ENCODE measurements at places on chromosomes 3 and 15.

GRCh38 chr3:171685116-171685895, 125.0 kb downstream of the PLD1 start:
- DNase-seq: no peak

- no peak for DNase-seq
Observed at GRCh38 chr3:22141769-22142168, 390.8 kb upstream of the ZNF385D start.

- DNase-seq: no peak
Observed at GRCh38 chr3:188244395-188244861, 90.5 kb downstream of the LPP start.

DNA sequence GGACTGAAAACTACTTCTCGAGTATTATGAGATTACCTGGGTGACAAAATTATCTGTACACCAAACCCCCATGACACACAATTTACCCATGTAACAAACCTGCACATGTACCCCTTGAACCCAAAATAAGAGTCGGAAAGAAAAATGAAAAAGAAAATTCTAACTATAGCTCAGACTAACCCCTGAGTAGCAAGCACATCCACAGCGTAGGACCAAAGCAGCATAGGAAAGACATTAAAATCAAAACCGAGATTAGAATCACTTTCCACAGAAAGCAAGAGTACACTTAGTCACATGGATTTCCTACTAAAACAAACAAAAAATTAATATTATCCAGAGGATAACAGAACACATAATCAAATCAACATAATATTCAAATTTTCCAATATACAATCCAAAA, 6.3 kb upstream of the PIK3CA start:
- no peak for DNase-seq

- DNase-seq: no peak
Observed at GRCh38 chr15:32933236-32933635, 215.4 kb downstream of the GREM1 start.

DNA sequence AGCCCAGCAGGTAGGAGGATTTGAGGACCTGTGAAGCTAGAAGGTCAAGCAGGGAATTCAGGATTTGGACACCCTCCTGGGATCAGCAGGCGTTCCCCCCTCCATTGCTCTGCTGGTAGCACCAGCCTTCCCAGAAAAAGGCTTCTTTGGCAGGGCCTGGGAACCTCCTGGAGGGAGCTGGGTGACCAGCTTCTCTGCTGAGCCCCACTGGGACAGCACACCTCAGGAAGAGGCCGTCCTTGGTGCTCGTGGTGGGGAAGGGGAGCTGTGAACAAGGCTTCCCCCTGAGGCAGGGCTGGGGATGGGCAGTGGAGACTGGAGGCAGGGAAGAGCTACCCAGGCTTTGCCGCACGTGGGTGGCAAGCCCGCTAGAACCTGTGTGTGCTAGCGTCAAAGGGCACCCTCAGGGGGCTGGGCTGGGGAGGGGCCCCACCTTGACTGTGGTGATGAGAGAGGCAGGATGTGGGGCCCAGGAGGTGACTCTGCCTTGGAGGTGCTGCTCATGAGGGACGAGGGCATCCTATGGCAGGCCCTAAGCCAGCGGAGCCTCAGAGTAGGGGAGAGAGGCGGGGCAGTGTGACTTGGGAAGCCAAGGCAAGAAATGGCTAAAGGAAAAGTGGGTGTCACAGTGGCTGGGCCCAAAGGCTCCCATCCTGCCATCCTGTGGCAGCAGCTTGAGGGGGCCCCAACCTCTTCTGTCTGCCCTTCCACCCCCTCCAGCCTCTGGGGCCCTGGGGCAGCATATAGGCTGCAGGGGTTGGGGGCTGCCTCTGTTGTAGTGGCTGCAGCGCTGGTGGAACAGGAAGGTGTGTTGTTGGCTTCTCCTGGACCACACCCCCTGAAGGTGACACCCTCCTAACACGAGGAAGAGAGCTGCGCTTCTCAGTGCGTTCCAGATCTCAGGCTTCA, 20.7 kb downstream of the KLF13 start:
- no peak for DNase-seq

DNA sequence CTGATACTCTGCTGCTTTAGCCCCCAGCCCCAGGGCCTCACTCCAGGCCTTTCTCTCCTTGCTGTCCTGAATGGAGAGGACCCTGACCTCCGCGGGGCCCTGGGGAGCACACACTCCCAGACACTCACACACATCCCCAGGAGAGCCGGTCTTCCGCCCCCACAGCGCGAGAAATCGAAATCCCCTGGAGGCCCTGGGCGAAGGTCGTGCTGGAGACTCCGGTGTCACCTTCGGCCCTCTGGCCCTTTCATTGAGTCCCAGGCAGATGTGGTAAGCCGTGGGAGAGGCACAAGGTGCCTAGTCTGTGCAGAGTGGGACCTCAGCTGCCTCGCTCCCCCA, 848 bp upstream of the GOLGA8B start:
- no peak for DNase-seq

- DNase-seq: no peak
Observed at GRCh38 chr15:63324770-63325169, 47.4 kb downstream of the APH1B start.

- no peak for DNase-seq
Observed at GRCh38 chr3:197305854-197306253, 7.4 kb upstream of the DLG1 start.

DNA sequence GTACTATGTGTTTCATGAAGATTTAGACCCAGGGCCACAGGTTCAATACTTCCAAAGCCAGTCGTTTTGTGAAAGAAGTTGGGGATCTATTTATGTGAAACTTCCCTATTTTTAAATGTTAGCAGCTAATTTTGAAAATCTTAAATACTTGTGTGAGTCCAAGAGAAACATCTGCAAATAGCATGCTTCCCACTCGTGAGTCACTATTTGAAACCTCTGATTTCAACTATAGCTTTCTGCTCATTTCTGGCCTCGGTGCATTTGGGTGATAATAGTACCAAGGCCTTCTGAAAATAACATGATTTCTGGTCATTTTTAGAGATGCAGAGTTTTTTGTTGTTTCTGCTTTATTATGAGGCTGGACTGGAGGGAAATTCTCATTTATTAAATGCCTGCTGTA, 110.0 kb downstream of the OPA1 start:
- DNase-seq: no peak

GRCh38 chr3:61872077-61872706, 310.8 kb downstream of the PTPRG start:
- DNase-seq: no peak

GRCh38 chr15:35460616-35461015, 85.3 kb downstream of the DPH6 start:
- no peak for DNase-seq

- DNase-seq: no peak
Observed at GRCh38 chr15:90360746-90361145, 8.7 kb downstream of the ZNF774 start.

GRCh38 chr3:20401253-20401652, 215.2 kb upstream of the SGO1 start:
- no peak for DNase-seq

DNA sequence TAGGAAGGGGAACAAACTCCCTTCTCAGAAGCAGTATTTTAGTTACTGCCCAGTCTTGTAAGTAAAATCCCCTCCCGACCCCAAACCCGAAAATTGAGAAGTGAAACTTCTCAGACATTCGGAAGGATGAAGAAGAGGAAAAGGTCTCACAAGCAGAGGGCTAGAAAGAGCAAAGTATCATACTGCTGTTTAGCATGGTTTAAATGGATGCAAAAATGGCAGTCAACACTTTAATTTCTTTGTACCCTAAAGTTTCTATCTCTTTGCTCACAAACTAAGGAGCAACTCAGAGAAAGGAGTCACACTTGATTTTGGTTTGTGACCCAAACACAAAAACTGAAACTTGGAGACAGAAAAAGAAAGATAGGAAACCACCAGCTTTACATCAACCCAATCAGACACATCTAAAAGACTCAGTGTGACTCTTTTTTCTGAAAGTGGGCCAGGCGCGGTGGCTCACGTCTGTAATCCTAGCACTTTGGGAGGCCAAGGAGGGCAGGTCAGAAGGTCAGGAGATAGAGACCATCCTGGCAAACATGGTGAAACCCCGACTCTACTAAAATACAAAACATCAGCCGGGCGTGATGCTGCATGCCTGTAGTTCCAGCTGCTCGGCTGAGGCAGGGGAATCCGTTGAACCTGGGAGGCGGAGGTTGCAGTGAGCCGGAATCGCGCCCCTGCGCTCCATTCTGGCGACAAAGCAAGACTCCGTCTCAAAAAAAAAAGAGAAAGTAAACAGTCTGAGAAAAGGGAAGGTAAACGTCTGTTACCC, 63.2 kb upstream of the ATP11B start:
- DNase-seq: no peak

DNA sequence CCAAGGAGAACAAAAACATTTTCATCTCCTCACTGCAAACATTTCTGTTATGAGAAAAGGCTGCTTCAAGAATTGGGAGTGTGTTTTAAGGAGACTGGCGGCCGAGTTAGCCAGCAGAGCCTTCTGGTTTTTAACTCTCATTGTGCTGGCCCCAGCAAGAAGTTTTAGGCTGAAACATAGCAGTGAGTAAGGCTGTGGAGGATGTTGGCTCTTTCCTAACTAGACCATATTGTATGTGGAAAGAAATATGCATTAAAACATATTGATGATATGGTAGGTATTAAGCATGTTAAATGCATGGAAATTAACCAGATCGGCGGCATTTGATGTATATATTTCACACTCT, 90.7 kb downstream of the TIGIT start:
- no peak for DNase-seq

GRCh38 chr3:18124501-18124900, 300.6 kb downstream of the SATB1 start:
- no peak for DNase-seq

- no peak for DNase-seq
Observed at GRCh38 chr3:63961891-63962290, 49.7 kb upstream of the SCAANT1 start.

DNA sequence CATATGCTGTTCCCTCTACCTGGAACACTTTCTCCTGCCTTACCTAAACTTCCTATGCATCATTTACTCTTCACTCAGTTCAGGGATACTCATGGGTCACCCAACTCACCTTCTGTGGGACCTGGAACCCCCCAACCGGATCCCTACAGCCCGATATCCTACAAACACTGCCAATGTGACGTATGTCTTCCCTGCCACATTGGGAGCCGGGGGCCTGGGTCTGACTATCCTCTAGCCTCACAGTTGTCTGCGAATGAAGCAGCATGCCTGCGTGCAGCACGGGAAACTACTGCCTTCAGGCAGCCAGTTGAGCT, 405 bp downstream of the NPRL2 start:
- DNase-seq: no peak

GRCh38 chr3:133408961-133409360, 9.1 kb downstream of the BFSP2 start:
- no peak for DNase-seq

DNA sequence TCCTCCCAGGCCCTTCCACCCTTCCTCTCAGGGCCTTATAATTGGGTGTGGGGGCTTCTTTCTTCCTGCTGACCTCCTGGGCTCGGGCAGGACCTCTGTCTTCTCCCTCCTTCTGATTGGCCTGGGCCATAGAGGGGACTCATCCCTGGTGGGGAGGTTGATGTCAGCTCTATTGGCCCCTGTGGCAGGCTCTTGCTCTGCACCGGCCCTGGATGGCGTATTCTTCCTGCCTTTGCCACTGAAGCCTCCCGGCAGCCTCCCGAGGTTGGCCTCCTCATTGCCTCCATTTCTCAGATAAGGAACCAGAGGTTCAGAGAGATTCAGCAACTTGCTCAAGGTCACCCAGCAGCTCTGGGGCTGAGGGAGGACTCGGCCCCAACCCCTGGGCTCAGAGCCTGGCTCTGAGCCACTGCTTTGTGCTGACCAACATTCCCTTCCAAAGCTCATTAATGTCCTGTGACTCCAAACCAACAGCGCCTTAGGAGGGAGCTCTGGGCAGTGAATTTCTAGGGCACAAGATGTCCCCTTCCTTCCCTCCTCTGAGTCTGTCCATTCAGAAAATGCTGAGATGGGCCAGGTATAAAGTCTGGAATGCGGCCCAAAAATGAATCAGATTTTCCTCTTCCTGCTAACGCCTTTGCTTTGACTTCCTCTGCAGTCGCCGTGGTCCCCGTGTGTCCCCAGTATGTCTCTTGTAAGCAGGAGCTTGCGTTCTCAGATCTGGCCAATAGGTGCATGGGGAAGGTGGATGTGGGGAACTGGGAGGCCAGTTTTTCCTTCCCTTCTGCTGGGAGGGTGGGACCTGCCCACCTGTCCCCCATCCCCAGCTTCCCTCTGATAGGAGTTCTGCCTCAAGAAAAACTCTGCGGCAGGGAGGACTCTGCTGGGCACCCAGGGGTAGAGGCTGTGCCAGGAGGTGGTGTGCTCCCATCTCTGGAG, 74.2 kb downstream of the HMCES start:
- DNase-seq: no peak

GRCh38 chr15:79408041-79408440, 24.1 kb upstream of the MINAR1 start:
- no peak for DNase-seq

DNA sequence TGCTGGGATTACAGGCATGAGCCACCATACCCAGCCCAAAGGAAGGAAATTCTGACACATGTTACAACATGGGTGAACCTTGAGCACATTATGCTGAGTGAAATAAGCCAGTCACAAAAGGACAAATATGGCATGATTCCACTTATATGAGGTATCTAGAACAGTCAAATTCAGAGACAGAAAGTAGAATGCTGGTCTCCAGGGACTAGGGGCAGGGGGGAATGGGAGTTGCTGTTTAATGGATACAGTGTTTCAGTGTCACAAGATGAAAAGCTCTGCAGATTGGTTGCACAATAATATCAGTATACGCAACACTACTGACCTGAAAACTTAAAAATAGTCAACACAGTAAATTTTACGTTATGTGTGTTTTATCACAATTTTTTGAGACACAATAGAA, 4.1 kb downstream of the SPATA12 start:
- no peak for DNase-seq

- DNase-seq: no peak
Observed at GRCh38 chr3:44870375-44871061, 3.9 kb upstream of the TGM4 start.

DNA sequence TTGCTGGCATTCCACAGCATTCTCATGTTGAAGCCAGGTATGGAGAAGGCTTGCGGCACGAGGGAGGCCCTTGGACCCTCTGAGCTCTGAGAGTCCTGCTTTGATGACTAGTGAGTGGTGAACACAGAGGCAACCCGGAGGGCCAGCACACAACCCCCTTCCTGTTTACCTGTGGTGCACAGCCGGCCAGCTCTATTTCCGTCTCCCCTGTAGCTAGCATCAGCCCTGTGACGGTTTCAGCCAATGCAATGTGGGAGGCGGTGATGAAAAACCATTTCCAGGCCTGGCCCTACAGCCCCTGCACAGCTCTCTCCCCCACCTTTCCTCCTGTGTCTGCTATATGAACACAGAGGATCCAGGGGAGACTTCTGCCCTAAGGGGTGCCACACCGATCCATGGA, 76.8 kb upstream of the KLHL25 start:
- DNase-seq: no peak

- no peak for DNase-seq
Observed at GRCh38 chr3:61172684-61173083, 78.6 kb downstream of the FHIT start.

- no peak for DNase-seq
Observed at GRCh38 chr3:43676441-43676840, 14.3 kb upstream of the ABHD5 start.
